Stimulated activated CD4-positive, alpha-beta T cell treated with anti-CD3 and anti-CD28 coated beads, Interleukin-12 subunit alpha, Interleukin-12 subunit beta, amount 100 ng/mL, for 48 hours (primary cell): ENCODE measurements at places on chromosomes 7 and 10.

DNA sequence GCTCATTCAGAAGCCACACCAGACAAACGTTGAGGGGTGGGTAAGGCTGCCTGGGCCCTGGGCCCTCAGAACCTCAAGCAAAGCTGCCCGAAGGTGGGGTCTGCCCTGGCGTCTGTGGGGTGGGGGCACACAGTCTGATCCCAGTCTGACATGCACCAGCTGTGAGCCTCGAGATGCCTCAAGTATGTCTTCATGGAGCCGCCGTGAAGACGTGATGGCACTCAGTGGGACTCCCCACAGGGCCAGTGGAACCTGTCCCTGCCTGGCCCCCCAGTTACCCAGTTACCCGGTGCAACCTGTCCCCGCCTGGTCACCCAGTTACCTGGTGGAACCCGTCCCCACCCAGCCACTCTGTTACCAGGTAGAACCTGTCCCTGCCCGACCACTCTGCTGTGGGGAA lies 351.2 kb downstream of the PTPRN2 start:
- DNase-seq = no peak

DNA sequence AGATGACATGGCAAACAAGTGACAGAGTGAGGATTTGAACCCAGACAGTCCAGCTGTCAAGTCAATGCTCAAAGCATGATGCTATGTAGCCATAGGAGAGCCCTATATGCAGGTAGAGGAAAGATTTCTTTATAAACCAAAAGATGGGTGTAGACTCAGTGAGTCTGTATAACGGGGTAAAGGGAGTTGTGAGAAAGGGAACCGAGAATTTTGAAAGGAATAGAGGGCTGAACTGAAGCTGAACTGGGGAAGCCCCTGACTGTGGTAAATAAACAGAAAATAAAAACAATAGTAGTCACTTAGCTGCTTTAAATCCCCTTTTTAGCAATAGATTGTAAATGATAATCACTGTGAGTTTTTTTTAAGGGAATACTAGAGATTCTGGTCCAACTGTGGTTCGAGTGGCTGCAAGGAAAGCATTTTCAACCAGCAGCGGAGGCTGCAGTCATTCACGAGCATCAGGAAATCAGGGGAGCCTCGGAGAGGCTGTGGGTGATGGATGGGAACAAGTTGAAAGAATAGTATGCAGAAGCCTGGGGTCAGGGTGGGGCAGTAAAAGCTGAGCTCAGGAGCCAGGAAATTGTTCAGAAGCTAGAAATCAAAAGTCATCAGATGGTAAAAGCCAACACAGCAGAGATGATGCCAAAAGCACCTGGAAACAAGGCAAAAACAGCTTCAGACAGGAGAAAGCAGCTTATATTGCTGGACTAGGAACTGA lies 393.5 kb downstream of the GFRA1 start:
- no peak for DNase-seq

GRCh38 chr7:104252409-104253134 lies 44.8 kb upstream of the ORC5 start:
- DNase-seq = no peak

DNA sequence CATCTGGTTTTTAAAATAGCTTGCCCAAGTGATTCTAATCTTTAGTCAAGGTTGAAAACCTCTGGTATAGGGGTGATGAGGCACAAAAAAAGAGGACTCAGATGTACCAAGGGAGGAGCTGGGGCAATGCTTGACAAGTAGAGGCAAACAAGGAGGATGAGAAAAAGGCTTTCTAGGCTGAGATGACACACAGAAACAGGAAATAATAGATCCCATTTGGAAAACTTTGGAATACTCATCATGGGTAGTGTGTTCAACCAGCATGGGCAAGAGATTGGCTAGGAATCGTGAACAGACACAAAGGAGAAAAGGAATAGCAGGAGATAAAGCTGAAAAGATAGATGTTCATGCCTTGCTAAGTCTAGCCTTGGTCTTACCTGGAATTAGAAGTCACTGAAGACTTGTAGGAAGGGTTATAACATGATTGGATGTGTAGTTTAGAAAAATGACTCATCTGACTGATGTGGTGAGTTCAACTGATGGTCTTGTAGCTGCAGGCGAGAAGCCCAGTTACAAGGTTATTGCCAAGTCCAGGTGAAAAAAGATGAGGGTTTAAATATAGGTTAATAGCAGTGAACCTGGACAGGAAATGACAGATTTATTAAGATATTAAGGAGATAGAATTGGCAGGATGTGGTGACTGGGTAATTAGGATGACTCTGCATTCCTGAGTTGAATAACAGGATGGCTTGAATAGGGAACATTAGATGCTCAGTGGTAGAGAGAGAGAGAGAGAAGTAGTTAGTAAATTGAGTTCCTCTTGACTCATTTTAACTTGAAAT lies 214.0 kb upstream of the LRGUK start:
- no peak for DNase-seq

DNA sequence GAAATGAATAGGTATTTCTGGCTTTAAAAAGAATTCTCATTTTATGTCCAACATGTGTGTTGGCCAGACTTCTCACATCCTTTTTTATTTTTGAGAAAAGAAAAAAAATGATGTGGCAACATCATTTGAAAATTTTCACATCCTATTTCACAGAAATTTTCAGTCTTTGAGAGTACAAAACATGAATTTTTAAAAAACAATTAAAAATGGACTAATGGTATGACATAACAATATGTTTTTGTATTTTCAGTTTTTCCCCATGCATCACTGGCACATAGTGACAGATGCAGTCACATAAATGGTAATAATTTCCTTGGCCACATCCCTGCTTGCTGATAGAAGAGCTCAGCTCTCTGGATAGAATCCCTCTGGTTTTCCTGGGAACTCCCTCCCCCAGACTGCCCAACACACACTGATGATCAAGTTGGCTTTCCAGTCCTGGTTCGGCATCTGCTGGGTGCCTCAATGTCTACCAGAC lies 188.5 kb upstream of the AGR3 start:
- DNase-seq = no peak

DNA sequence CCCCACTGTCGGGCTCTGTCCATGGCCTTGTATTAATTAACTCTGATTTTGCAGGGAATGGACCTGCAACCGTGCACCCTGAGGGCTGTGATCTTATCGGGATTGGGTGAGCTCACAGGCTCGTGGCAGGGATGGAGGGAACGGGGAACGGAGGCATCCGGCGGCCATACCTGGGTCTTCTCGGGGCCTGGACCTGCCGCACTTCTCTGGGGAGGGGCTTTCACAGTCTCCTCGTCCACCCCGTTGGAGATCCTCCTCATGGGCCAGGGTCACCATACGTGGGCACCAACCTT lies 57.5 kb upstream of the SHH start:
- no peak for DNase-seq

- no peak for DNase-seq
Observed at GRCh38 chr10:18606051-18606695, 45.2 kb downstream of the NSUN6 start.

- no peak for DNase-seq
Observed at GRCh38 chr7:106848851-106849442, 16.1 kb upstream of the PIK3CG start.
